ENCODE measurements at places on chromosomes 2 and 18. TPM values are rescaled to one million over a fixed set of nuclear protein-coding genes. Genes with fewer than 3 reads are reported as not detected.
A peak's percentile ranks its signal among the peaks of the same experiment; 100 is the strongest.

GRCh38 chr2:180664507-180664906, 315.9 kb upstream of the UBE2E3 start:
- no peaks in the 10 kb centered on the region for H3K36me3 ChIP-seq
- no peak overlapping the region for H3K27ac ChIP-seq
- no peaks in the 10 kb centered on the region for H3K27me3 ChIP-seq
- no peak overlapping the region for H3K4me3 ChIP-seq
- H3K4me1 ChIP-seq: no peaks in the 10 kb centered on the region

- H3K4me1 ChIP-seq: peaks cover 22% of the 10 kb centered on the region
- peak; percentile 73 for DNase-seq
- no peaks in the 10 kb centered on the region for H3K27me3 ChIP-seq
- H3K27ac ChIP-seq: peak overlapping the region; percentile 89
Observed at GRCh38 chr2:219218217-219218731, 484 bp downstream of the ABCB6 start.

DNA sequence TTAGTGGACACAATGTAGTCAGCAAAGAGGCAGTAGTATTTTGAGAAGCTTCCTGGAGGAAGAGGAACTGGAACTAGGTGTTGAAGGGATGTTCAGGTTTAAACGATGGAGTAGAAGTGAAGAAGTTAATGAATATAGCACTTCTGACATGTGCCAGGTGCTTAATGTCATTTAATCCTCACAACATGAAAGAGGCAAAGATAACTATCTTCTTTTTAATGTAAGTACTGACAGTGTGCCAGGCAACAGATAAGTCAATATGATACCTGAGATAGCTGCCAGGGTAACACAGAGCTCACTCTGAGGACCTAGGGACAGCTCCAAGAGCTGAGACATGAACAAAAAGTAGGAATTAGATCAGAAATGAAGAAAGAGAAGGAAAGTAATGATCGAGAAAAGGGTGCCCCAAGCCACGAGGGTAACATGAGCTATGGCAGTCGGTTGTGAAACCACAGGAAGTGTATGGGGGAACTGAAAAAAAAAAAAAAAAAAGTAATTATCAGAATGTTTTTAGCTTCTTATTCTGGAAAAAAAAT, 140.7 kb downstream of the RNF144A start:
- DNase-seq: no peak
- no peaks in the 10 kb centered on the region for H3K4me1 ChIP-seq
- no peaks in the 10 kb centered on the region for H3K27me3 ChIP-seq
- no peaks in the 10 kb centered on the region for H3K36me3 ChIP-seq
- H3K4me3 ChIP-seq: no peak overlapping the region

DNA sequence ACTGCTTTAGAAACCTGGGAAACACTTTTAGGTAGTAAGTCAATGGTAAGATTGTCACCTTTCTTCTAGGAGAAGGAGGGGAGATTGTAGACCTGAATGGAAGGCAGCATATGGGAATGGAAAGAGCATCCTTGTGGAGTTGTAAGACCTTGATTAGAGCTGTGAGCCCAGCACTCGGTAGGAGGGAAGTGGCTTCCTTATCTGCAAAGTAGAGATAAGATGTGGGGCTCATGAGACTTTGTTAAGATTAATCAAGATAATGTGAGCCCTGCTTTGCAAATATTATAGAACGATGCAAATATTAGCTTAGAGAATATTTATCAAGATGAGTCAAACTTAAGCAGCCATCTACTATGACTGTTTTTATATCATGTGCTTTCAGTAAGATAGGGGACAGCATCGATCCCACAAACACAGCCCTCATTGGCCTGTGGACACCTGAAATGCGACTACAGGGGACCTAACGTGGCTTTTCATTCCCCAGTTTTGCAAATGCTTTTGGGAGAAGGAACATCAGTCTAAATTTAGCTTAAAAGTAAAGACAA, 243.7 kb downstream of the LTBP1 start:
- no peaks in the 10 kb centered on the region for H3K36me3 ChIP-seq
- no peaks in the 10 kb centered on the region for H3K4me1 ChIP-seq
- H3K27me3 ChIP-seq: no peaks in the 10 kb centered on the region
- no peak overlapping the region for H3K27ac ChIP-seq
- no peak overlapping the region for H3K4me3 ChIP-seq

DNA sequence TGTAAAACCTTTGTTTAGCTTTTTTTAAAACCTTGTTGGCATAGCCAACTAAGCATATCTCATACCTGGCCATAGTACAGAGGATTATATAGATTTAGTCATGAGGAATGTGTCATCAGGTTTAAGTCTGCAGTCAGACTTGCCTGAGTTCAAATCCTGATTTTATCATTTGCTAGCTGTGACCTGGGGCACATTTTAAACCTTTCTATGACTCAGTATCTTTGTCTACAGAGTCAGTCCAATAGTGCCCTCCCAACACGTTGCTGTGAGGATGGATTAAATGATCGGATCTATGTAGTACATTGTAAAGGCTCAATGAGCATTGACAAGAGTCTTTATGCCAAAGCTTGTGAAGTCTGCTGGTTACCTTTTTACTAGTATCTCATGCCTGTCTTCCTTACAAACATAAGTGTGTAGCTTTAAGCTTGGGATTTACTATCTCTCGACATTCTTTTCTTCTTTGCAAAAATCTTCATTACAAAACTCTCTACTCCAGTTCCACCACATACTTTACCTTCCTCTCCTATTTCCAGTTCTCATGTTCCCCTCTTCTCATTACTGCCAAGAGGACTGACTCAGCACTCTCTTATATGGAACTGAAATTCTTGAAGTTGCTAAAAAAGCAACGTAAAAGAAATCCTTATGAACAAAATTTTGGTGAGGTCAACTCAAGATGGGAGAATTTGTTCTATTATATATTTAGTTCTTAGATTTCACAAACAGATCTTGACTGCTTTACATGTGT, 68.1 kb upstream of the RBMS1 start:
- no peaks in the 10 kb centered on the region for H3K27me3 ChIP-seq
- no peak overlapping the region for H3K4me3 ChIP-seq
- H3K36me3 ChIP-seq: no peaks in the 10 kb centered on the region
- no peak overlapping the region for H3K27ac ChIP-seq
- H3K4me1 ChIP-seq: no peaks in the 10 kb centered on the region
- no peak for DNase-seq

DNA sequence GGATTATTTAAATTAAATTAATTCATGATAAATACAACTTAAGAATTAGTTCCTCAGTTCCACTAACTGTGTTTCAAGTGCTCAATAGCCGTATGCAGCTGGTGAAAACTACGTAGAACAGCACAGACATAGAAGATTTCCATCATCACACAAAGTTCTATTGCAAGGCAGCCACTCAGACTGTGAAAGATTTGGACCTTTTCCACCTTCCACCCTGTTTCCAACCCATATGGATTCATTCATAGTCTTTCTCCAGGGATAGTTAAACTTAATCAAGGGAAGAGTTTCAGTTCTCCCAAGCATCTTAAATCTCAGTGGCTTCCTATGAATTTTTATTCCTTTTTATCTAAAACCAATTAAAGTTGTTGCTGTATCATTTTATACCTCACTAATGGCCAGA, 2030.8 kb downstream of the SUCLG1 start:
- no peak for DNase-seq
- H3K4me3 ChIP-seq: no peak overlapping the region
- no peaks in the 10 kb centered on the region for H3K27me3 ChIP-seq
- no peaks in the 10 kb centered on the region for H3K36me3 ChIP-seq

ABCG5 gene
- not detected for total RNA-seq

GRCh38 chr2:23323917-23324680, 60.9 kb upstream of the KLHL29 start:
- no peak for DNase-seq
- H3K27me3 ChIP-seq: no peaks in the 10 kb centered on the region
- no peak overlapping the region for H3K27ac ChIP-seq

- peak; percentile 3 for DNase-seq
- no peaks in the 10 kb centered on the region for H3K27me3 ChIP-seq
- H3K4me1 ChIP-seq: peaks cover 21% of the 10 kb centered on the region
Observed at GRCh38 chr2:241008711-241009121, 10.3 kb downstream of the SNED1 start.

DNA sequence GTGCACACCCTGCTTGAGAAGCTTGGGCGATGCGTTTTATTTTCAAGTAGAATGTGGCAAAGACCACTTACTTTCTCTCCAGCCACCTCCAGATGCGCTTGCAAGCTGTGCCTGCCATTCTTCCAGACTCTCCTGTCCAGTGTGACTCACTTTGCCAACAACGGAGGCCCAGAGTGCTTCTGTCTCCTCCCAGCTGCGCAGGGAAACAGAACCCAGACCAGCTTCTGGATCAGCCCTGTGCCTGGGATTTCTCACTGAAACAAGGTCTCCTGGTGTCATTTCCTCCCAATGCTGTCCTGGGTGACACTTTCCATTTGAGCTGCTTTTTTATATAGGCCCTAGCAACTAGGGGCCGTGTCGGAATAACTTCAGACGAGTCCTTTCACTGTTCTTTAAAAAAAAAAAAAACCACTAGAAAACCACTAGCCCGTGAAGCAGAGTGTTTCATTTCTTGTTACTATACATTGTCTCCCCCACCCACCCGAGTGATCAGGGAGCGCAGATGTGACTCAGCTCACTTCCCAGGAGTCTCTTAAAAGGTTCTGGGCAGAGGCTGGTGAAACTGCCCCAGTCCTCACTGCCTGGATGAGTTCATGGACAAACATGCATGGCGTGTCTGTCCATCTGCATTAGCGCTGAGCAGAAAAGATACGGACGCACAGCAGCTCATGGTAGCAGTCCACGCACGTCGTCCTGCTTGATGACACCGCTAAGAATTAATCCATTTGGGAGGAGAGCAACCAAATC, 25.3 kb upstream of the RPL31 start:
- H3K4me1 ChIP-seq: no peaks in the 10 kb centered on the region
- no peaks in the 10 kb centered on the region for H3K27me3 ChIP-seq
- H3K4me3 ChIP-seq: no peak overlapping the region
- DNase-seq: no peak
- no peaks in the 10 kb centered on the region for H3K36me3 ChIP-seq

ANKRD53 gene
- 0.74 TPM for total RNA-seq

- no peak for DNase-seq
- no peak overlapping the region for H3K27ac ChIP-seq
- no peaks in the 10 kb centered on the region for H3K4me1 ChIP-seq
- no peaks in the 10 kb centered on the region for H3K36me3 ChIP-seq
- no peak overlapping the region for H3K4me3 ChIP-seq
Observed at GRCh38 chr2:209734805-209735204, 36.8 kb upstream of the UNC80 start.

CHN1 gene
- total RNA-seq: 7.8 TPM

DNA sequence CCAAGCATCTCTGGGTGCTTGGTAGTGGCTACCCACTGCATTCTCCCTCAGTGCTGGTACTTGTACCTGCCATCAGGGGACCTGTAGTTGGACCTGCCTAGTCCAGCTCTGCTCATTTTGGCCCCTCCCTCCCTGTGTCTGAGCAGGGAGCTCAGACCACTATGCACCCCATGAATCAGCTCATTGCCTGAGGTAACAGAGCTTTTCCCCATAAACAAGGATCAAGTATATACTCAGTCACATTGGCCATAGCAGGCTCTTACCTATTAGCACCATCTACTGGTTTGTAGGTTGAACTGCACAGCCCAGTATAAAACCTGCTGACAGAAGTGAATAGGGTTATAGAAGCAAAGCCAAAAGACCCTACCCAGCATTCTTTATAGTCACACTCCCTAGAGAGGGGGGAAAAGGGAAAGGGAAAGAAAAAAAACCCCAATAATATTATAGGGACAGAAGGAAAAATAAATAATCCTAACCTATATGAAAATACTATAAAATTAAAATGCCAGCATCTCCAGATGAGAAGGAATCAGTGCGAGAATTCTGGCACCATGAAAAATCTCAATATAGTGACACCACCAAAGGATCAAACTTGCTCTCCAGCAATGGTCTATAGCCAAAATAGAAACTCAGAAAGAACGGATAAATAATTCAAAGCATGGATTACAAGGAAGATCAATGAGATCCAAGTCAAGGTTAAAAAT, 6.9 kb upstream of the FLACC1 start:
- no peaks in the 10 kb centered on the region for H3K36me3 ChIP-seq
- peak; percentile 8 for DNase-seq
- H3K4me3 ChIP-seq: no peak overlapping the region
- H3K4me1 ChIP-seq: no peaks in the 10 kb centered on the region

TDRD15 gene
- not detected for total RNA-seq

LINC00305 gene
- total RNA-seq: not detected

FAM124B gene
- 0.18 TPM for total RNA-seq

CROCC2 gene
- total RNA-seq: 0.23 TPM

- no peaks in the 10 kb centered on the region for H3K27me3 ChIP-seq
- no peaks in the 10 kb centered on the region for H3K36me3 ChIP-seq
- no peak overlapping the region for H3K27ac ChIP-seq
- no peaks in the 10 kb centered on the region for H3K4me1 ChIP-seq
- DNase-seq: no peak
- no peak overlapping the region for H3K4me3 ChIP-seq
Observed at GRCh38 chr2:7017671-7018281, 100.6 kb downstream of the RNF144A start.

EFHD1 gene
- 33.1 TPM for total RNA-seq

DNA sequence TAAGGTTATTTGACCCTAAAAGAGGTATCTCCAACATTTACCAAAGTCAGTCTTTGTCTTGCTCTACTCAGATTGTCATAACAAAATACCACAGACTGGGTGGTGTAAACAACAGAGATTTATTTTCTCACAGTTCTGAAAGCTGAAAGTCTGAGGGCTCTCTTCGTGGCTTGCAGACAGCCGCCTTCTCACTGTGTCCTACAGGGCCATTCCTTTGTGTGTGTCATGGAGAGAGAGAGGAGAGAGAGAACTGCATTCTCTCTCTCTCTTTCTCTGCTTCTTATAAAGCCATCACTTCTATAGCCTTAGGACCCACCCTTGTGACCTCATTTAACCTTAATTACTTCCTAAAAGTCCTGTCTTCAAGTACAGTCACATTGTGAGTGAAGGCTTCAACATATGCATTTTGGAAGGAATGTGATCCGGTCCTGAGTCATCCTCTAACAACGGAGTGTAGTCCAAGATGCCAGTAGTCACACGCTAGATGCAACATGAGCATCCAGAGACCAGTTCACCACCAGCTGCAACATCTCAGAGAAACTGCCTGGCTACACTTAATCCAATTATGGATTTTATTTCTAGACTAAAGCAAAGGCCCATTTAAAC, 130.2 kb downstream of the CD226 start:
- no peak for DNase-seq
- no peak overlapping the region for H3K27ac ChIP-seq
- H3K27me3 ChIP-seq: no peaks in the 10 kb centered on the region
- H3K4me3 ChIP-seq: no peak overlapping the region
- no peaks in the 10 kb centered on the region for H3K4me1 ChIP-seq
- no peaks in the 10 kb centered on the region for H3K36me3 ChIP-seq

KCNE4 gene
- total RNA-seq: 1.0 TPM

RAB12 gene
- total RNA-seq: 39.0 TPM
